Left lobe of liver (tissue), 2 donors: ENCODE measurements at places on chromosomes 16 and 17.
A peak's percentile ranks its signal among the peaks of the same experiment; 100 is the strongest.

DNA sequence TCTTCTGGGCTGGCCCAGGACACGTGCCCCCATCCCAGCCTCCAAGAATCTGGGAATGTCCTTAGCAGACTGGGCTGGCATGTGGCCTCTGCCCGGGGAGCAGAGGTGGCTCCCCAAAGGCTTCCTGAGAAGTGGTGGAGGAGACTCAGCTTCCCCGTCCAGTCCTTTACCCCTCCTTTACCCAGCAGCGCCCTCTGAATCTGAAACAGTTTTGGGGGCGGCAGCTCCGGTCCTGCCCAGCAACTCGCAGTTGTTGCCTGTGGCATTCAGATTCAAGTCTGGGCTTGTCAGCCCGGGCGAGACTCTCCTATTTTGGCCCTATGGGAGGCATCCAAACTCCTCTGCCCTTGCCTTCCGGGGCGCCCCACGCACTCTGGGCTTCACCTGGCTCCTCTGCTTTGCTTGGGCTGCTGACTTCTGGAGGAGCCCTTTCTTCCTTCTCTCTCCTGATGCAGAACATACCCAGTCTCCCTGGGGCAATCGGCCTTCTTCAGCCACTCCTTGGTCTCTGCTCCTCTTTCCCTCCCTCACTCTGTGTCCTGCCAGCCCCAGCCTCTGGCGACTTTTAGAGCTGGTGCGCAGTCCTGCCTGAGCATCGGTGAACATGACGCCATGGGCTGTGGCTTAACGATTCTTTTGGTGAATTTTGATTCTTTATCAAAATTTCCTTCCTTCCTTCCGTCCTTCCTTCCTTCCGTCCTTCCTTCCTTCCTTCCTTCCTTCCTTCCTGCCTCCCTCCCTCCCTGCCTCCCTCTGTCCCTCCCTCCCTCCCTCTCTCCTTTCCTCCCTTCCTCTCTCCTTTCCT is 55.2 kb downstream of the CMIP start:
- DNase-seq = no peak

GRCh38 chr17:78526231-78527025 is 50.8 kb downstream of the DNAH17 start:
- DNase-seq = no peak

GRCh38 chr16:54280751-54281150 is 5.8 kb downstream of the IRX3 start:
- no peak for DNase-seq

- DNase-seq = no peak
Measured at GRCh38 chr17:75228305-75228704, 22.8 kb downstream of the NUP85 start.

DNA sequence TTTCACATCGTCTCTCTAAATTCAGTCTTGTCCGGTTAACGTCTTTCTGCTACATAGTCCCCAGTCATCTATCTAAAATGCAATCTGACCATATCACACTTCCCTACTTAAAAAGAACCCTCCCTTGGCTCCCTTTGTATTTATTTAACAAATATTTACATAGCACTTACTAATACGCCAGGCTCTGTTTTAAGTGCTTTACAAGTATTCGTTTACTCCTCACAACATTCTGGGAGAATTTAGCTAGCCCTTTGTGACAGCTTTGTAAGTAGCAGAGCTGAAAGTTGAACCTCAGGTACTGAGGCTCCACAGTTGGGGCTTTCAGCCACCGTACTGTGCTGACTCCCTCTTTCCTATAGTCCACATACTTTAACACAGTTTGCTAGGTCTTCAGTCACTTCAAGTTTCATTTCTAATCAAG is 9.2 kb downstream of the PAFAH1B1 start:
- no peak for DNase-seq

DNA sequence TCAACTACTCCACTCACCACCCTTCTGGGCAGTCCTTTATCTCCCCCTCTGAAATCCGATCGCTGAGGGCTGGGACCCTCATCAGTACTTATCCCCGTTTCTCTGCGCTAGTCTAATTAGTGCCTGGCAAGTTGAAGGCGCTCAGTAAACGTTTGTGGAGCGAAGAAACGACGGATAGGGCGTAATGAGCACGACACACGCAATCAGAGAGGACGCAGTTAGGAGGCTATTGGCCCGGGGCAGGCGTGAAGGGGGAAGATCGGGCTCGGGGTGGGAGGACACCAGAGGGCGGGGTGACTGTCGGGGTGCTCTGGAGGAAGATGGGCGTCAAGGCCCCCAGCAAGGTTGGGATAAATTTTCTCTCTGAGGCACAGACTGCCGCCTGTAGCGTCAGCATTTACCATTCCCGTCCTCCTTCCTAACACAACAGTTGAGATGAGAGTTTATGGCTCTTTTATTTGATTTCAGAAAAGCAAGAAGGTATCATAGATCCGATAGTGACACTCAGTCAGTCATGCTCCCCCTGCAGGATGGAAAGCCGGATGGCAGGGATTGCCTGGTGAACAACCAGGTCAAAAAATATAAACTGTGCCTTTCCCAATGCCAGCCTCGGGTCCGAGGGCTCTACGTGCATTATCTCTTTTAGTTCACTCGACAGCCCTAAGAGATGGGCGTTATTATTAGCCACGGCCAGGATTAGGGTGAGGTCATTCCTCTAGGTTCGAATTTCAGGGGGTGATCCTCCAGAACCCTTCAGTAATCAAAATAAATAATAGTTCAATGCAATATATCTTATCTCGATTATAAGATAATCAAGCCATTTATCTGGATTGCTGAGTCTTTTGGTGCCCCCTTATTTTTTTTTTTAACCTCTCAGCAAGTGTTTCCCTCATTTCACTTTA is 9.5 kb upstream of the ARL4D start:
- DNase-seq = peak; percentile 80

DNA sequence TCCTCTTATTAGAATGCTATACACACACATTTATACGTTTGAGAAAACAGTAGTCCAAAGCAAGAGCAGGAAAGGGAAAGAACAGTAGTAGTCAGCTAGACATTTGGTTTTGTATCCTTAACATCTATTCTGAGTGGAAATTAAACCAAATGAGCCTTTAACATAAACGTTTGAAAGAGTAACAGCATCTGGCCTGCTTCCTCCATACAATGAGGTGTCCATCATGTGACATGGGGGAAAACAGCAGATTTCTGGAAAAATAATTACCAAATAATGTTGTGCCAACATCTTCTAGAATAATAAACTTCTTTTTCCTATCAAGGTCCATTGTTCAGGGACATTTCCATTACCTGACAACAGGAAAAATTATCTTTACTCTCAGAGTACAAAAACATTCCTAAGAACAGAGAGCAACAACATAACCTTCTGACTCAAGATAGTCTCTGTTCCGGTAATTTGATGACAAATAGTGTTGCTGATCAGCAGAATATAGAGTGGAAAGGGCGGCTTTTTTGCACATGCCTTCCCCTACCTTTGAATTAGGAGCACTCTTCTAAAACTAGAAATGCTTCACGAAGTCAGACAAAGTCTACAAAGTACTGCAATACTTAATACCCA is 20.2 kb downstream of the CYTH1 start:
- DNase-seq = no peak

GRCh38 chr16:64061621-64062020 is 1060.2 kb downstream of the CDH11 start:
- no peak for DNase-seq

DNA sequence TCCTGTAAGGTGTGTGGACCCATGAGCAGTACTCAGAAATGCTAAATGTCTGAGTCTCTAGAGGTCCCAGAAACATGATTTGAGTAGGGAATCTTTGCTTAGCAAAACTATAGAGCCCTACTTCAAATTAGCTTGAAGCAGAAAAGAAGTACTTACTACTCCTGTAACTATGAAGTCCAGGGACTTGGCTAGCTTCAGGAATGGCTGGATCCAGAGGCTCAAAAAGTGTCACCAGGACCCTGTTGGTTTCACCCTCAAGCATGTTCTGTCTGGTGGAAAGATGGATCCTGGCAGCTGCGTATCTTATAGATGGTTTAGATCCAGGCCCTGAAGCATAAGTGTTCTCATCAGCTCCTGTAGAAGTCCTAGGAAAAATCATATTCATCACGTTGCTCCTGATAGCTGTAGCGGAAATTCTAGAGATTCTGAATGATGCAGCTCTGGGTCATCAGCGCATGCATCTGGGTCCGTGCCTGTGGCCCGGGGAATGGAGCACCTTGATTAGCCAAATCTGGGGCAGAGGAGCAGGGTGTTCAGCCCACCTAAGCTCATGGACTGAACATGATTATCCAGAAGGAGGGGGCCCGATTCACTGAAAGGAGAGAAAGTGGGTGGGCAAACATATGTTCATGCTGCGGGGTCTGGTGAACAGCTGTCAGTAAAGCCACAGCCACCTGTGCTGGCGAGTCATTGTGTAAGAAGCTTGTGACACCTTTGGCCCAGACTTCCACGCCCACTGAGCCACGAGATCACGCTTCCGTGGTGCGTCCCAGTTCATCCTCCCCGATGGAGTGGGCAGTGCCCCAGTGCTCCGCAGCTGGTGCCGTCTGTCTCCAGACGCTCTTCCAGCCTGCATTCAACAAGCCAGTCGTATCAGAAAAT is 260.6 kb downstream of the CPPED1 start:
- DNase-seq = no peak

DNA sequence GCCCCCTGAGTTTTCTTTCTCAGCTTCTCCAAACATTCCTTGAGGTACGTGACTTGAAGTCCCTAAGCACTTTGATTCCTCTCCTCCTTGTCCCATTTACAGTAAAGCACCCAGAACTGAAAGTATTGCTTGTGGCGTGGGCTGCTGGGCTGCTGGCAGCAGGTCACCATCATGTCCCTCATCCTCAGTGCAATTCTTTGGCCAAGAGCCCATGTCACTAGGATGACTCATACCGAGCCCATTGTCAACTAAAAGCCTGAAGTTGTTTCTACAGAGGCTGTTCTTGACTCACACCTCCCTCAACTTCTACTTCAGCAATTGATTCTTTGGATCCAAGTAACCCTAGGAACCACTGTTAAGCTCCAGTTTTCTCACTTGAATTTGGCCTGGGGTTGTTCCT is 54.3 kb downstream of the KPNA2 start:
- no peak for DNase-seq
